Right lobe of liver (tissue), 6 donors: ENCODE measurements at places on chromosomes 5 and 9. TPM values are rescaled to one million over a fixed set of nuclear protein-coding genes. Genes with fewer than 3 reads are reported as not detected.
A peak's percentile ranks its signal among the peaks of the same experiment; 100 is the strongest.

- no peak overlapping the region for H3K27ac ChIP-seq
- H3K4me3 ChIP-seq, result no peak overlapping the region
- H3K27me3 ChIP-seq, result no peaks in the 10 kb centered on the region
- DNase-seq, result no peak
Measured at GRCh38 chr5:139076111-139076510, 122.1 kb downstream of the SIL1 start.

DNA sequence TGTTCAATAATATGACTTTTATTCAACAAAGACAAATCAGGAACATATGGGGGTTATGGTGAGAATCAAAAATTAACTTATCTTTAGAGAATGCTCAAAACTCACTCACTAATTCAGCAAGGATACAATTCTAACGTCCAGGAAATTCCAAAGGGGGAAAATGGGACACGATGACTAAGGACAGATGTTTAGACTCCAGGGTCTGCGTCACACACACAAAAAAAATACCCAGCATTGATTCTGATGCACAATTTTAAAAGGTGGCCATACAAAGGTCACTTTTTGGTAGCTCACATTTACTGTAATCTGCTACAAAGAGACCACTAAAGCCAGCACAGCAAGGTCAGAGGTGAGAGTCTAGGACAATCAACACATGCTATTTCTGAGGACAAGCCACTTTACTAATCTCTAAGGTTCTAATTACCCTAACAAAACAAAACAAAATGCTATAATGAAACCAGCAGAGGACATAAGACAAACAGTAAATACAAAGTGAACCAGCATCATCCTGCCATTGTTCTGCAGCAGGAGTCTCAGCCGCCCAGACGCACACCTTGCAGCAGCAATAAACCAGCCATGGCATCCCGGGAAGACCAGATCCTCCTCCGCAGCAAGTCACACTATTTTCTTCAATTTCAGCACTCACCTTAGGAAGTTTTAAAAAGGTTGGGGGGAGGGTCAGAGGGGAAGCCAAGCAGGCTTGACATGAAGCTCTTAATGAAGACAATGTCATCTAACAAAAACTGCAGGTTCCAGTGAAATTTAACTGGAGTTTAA is 57.8 kb downstream of the TTC39B start:
- H3K27me3 ChIP-seq, result no peaks in the 10 kb centered on the region
- H3K36me3 ChIP-seq, result no peaks in the 10 kb centered on the region
- DNase-seq, result no peak
- H3K4me1 ChIP-seq, result no peaks in the 10 kb centered on the region

GRCh38 chr9:69486498-69486897 is 161.5 kb downstream of the ENTREP1 start:
- DNase-seq, result no peak
- no peaks in the 10 kb centered on the region for H3K4me1 ChIP-seq
- no peak overlapping the region for H3K4me3 ChIP-seq
- H3K27me3 ChIP-seq, result no peaks in the 10 kb centered on the region
- no peak overlapping the region for H3K27ac ChIP-seq
- no peaks in the 10 kb centered on the region for H3K36me3 ChIP-seq

- H3K36me3 ChIP-seq, result no peaks in the 10 kb centered on the region
- no peak overlapping the region for H3K4me3 ChIP-seq
- H3K4me1 ChIP-seq, result no peaks in the 10 kb centered on the region
- H3K27ac ChIP-seq, result no peak overlapping the region
- no peaks in the 10 kb centered on the region for H3K27me3 ChIP-seq
Measured at GRCh38 chr9:94649100-94649819, 9.9 kb upstream of the FBP1 start.

Gene GABRA1
- not detected for total RNA-seq

DNA sequence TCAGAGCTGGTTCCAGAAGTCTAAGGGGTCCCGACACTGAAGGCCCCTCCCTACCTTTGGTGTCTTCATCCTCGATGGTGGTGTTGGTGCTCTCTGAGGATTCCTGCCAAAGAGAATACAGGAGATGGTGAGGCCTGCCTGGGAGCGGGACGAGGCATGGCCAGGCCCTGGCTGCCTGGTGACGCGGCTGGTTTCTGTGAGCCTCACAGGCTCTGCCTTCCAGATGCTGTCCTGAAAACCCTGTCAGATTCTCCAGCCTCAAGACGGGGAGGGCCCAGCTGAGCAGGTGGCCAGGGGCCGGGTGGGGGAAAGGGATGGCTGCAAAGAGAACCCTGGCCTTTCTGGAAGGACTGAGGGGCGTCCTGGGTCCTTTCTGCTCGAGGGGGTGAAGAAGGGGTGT is 48.8 kb downstream of the SLC6A7 start:
- H3K27me3 ChIP-seq, result no peaks in the 10 kb centered on the region
- no peak for DNase-seq
- no peak overlapping the region for H3K4me3 ChIP-seq
- H3K4me1 ChIP-seq, result no peaks in the 10 kb centered on the region

- peak; percentile 81 for DNase-seq
- no peaks in the 10 kb centered on the region for H3K4me1 ChIP-seq
- H3K27ac ChIP-seq, result peak within 1 kb of the TSS; percentile 6
- H3K27me3 ChIP-seq, result no peaks in the 10 kb centered on the region
Measured at GRCh38 chr5:76818844-76819831, at the start of gene F2RL1. TSS of gene F2RL1 (plus strand) at chr5:76819030. CDS start at chr5:76819183, 153 bp downstream.

GRCh38 chr5:77209495-77210090 is 887 bp upstream of the PDE8B start:
- peaks cover 9% of the 10 kb centered on the region for H3K27me3 ChIP-seq
- no peaks in the 10 kb centered on the region for H3K36me3 ChIP-seq
- peaks cover 6% of the 10 kb centered on the region for H3K4me1 ChIP-seq
- no peak for DNase-seq
- no peak overlapping the region for H3K27ac ChIP-seq

GRCh38 chr9:84374013-84374412 is 33.5 kb upstream of the SLC28A3 start:
- no peaks in the 10 kb centered on the region for H3K4me1 ChIP-seq
- DNase-seq, result no peak
- H3K36me3 ChIP-seq, result no peaks in the 10 kb centered on the region
- no peaks in the 10 kb centered on the region for H3K27me3 ChIP-seq
- H3K4me3 ChIP-seq, result no peak overlapping the region

DNA sequence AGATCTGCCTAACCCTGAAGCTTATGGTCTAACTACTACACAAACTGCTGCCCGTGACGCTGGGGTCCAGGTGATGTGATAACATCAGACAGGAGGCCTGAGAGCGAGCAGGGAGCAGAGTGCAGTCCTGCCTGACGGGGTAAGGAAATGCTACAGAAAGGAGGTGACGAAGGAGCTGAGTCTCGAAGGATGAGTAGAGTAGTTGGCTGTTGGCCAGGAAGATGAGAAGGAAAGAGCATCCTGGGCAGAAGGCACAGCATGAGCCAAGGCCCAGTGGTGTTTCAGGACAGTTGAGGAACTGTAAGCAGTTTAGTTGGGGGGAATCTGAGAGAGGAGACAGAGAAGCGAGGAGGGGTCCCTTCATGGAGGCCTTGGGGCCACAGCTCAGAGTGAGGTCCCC is 136.0 kb upstream of the TBC1D2 start:
- no peak overlapping the region for H3K4me3 ChIP-seq
- no peak for DNase-seq
- no peaks in the 10 kb centered on the region for H3K36me3 ChIP-seq
- H3K4me1 ChIP-seq, result no peaks in the 10 kb centered on the region
- H3K27ac ChIP-seq, result no peak overlapping the region
- H3K27me3 ChIP-seq, result no peaks in the 10 kb centered on the region
